Chondrocyte (in vitro differentiated cells): ENCODE measurements at places on chromosomes 7 and 10.
A peak's percentile ranks its signal among the peaks of the same experiment; 100 is the strongest.

- no peaks in the 10 kb centered on the region for H3K27me3 ChIP-seq
- H3K4me1 ChIP-seq, result peaks cover 70% of the 10 kb centered on the region
- peak; percentile 62 for DNase-seq
- H3K4me3 ChIP-seq, result no peak overlapping the region
- peaks cover 41% of the 10 kb centered on the region for H3K36me3 ChIP-seq
These were observed 235.5 kb downstream of the TNS3 start for GRCh38 chr7:47346377-47346914.

DNA sequence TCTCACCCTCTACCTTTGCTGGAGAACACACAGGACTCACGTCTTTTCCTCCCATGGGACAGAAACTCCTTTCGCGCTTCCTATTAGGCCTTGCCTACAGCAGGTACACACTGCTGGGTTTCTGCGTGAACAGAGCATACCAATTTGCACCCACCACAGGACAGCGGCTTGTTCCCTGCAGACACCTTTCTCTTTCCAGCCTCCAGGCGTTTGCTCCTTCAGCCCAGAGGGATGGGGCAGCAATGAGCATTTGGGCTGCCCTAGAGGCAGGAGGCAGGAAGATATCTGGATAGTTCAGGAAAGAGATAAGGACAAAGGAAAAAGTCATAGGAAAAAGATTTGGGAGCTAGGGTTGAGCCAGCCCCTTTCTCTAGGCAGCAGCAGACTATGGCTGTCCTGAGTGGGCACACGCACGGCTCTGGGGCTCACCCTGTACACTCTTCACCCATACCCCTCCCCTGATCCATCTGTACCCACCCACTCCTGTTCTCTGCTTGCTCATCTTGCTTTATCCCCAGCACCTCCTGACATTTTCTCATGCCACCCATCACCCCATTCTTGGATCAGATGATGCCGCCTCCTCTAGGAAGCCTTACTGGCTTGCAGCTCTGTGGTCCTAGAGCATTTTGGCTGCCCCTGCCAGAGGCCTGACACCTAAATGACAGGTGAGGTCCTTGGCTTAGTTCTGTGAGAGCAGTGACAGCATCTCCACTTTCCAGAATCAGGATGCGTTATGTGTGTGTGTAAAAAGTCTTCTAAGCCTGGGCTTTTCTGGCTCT, 40.7 kb upstream of the SPDYE3 start:
- H3K4me1 ChIP-seq, result peaks cover 26% of the 10 kb centered on the region
- H3K4me3 ChIP-seq, result no peak overlapping the region
- H3K27me3 ChIP-seq, result no peaks in the 10 kb centered on the region
- H3K27ac ChIP-seq, result no peak overlapping the region
- peaks cover 4% of the 10 kb centered on the region for H3K36me3 ChIP-seq
- DNase-seq, result no peak

- no peak overlapping the region for H3K27ac ChIP-seq
- no peaks in the 10 kb centered on the region for H3K36me3 ChIP-seq
- no peak for DNase-seq
- H3K4me3 ChIP-seq, result no peak overlapping the region
- H3K4me1 ChIP-seq, result peaks cover 2% of the 10 kb centered on the region
These were observed 35.5 kb downstream of the RPS24 start for GRCh38 chr10:78069151-78069550.

DNA sequence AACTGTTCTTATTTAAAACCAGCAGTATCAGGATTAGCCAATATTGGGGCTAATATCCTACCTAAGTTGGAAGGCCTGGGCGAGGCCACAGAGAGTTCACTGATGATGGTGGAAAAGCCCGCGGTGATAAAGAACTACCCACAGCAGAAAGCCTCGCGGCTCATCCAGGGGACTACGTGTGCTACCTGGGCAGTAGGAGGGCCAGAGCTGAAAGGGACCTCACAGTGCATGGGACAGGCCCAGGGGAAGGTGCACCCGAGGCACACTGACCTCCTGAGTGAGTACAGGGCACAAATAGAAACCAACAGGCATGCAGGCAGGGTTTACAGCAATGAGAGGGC, 1.4 kb downstream of the WDR86 start:
- peak; percentile 55 for DNase-seq
- H3K4me3 ChIP-seq, result no peak overlapping the region
- H3K36me3 ChIP-seq, result peaks cover 1% of the 10 kb centered on the region
- peaks cover 42% of the 10 kb centered on the region for H3K27me3 ChIP-seq
- H3K4me1 ChIP-seq, result peaks cover 16% of the 10 kb centered on the region

GRCh38 chr7:39554583-39555165, 11.5 kb upstream of the YAE1 start:
- H3K36me3 ChIP-seq, result peaks cover 2% of the 10 kb centered on the region
- no peaks in the 10 kb centered on the region for H3K4me1 ChIP-seq
- H3K27ac ChIP-seq, result no peak overlapping the region
- DNase-seq, result no peak
- H3K4me3 ChIP-seq, result no peak overlapping the region
- peaks cover 18% of the 10 kb centered on the region for H3K27me3 ChIP-seq

DNA sequence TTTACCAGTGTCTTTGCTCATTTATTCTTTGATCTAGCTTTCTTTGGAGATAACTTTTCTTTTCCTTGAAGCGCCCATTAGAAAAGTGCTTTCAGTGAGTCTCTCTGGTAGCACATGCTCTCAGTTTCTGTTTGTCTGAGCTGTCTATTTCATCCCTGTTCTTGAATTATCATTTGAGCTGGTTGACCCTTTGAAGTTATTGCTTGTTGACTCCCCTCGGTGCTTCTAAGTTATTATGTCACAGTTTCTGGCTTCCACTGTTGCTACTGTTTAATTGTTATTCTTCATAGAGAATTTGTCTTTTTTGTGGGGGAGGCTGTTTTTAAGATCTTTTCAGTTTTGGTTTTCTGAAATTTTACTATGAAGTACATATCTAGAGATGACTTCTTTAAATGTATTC, 11.4 kb upstream of the PRF1 start:
- no peak overlapping the region for H3K4me3 ChIP-seq
- peaks cover 36% of the 10 kb centered on the region for H3K4me1 ChIP-seq

DNA sequence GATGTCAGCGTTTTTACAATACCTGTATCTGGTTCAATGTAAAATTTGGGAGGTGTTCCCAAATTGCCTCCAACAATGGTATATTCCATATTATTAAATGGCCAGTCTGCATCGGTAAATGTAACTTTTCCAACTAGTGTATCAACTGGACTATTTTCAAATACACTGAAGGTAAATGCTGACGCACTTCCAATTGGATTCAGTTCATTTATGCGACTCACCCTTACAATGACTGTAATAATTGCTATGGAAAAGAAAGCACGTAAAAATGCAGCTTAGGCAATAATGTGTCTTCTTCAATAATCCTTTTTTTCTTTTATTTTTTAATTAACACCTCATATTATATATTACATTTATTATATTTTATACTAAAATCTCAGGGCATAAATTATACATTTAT, 209.1 kb downstream of the HGF start:
- H3K4me1 ChIP-seq, result peaks cover 9% of the 10 kb centered on the region
- H3K27ac ChIP-seq, result no peak overlapping the region
- no peaks in the 10 kb centered on the region for H3K27me3 ChIP-seq
- no peaks in the 10 kb centered on the region for H3K36me3 ChIP-seq
- H3K4me3 ChIP-seq, result no peak overlapping the region
- no peak for DNase-seq

GRCh38 chr10:15738270-15738925, 18.7 kb upstream of the ITGA8 start:
- H3K4me3 ChIP-seq, result no peak overlapping the region
- no peaks in the 10 kb centered on the region for H3K27me3 ChIP-seq
- no peak for DNase-seq
- no peak overlapping the region for H3K27ac ChIP-seq

GRCh38 chr7:3461923-3462322, 160.9 kb downstream of the SDK1 start:
- no peak overlapping the region for H3K4me3 ChIP-seq
- H3K4me1 ChIP-seq, result peaks cover 8% of the 10 kb centered on the region
- DNase-seq, result no peak
- H3K27me3 ChIP-seq, result no peaks in the 10 kb centered on the region
- no peak overlapping the region for H3K27ac ChIP-seq

DNA sequence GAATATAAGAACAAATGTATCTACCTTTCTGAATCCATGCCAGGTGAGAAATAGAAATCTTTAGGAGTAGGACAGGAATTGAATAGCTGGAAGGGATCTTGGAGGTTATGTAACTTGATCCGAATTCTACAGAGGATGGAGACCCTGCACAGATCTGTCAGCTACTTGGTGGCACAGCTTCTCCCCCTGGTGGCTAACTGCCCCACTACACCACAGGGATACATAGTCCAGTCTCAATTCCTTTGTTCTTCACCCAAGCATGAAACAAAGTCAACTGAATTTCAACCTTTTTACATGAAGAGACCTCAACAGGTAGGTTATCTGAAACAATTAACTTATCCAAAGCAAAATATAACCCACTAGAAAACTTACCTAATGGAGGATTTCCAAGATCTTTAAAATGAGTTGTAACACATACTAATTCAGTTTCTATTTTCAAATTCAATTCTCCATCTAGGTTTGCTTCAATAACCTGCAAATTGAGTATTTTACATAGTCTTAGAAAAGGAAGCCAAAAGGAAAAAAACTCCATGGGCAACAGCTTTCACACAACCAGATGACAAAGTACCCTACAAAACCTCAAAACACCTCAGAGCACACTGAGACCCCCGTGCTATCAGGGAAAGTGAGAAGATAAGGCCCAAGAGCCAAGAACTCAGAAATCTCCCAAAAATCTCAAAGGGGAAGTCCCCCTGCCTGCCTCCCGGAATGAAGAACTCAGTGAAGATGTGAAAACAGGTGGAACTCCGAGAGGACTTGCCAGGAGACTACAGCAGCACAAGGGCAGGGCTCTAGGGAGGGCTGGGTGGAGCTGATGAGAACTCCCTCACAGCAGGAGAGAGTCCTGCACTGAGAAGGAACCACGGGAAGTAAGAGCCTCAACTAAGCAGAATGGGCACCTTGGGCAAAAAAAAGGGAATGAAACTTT, 10.3 kb downstream of the HUS1 start:
- H3K4me1 ChIP-seq, result peaks cover 33% of the 10 kb centered on the region
- H3K27me3 ChIP-seq, result no peaks in the 10 kb centered on the region
- H3K4me3 ChIP-seq, result no peak overlapping the region
- no peak for DNase-seq
- peak overlapping the region; percentile 24 for H3K27ac ChIP-seq

- no peak overlapping the region for H3K4me3 ChIP-seq
- DNase-seq, result no peak
- H3K36me3 ChIP-seq, result no peaks in the 10 kb centered on the region
- H3K4me1 ChIP-seq, result peaks cover 24% of the 10 kb centered on the region
These were observed 40.5 kb downstream of the MTPN start for GRCh38 chr7:135936497-135937217.

DNA sequence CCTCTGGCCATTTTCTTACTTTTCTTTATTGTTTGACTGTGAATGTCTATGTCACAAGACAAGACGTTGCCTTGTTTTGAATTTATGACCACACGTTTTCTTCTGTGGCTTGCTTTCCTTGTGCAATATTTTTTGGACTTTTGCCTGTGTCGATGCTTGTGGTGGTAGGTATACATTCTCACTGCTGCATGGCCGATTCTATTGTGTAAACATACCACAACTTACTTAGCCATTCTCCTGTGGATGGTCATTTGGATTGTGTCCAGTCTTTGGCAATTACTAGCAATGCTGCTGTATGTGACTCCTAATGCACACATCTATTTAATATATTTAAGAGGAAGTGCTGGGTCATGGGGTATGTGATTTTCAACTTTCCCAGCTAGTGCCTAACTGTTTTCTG, 18.0 kb upstream of the DLG5 start:
- DNase-seq, result no peak
- H3K4me1 ChIP-seq, result peaks cover 50% of the 10 kb centered on the region
- no peaks in the 10 kb centered on the region for H3K27me3 ChIP-seq
- H3K36me3 ChIP-seq, result no peaks in the 10 kb centered on the region

GRCh38 chr7:94431619-94432280, 37.1 kb downstream of the COL1A2 start:
- no peak overlapping the region for H3K4me3 ChIP-seq
- H3K27ac ChIP-seq, result peak overlapping the region; percentile 49
- H3K4me1 ChIP-seq, result peaks cover 43% of the 10 kb centered on the region
- DNase-seq, result no peak
- H3K36me3 ChIP-seq, result peaks cover 36% of the 10 kb centered on the region
- H3K27me3 ChIP-seq, result no peaks in the 10 kb centered on the region

DNA sequence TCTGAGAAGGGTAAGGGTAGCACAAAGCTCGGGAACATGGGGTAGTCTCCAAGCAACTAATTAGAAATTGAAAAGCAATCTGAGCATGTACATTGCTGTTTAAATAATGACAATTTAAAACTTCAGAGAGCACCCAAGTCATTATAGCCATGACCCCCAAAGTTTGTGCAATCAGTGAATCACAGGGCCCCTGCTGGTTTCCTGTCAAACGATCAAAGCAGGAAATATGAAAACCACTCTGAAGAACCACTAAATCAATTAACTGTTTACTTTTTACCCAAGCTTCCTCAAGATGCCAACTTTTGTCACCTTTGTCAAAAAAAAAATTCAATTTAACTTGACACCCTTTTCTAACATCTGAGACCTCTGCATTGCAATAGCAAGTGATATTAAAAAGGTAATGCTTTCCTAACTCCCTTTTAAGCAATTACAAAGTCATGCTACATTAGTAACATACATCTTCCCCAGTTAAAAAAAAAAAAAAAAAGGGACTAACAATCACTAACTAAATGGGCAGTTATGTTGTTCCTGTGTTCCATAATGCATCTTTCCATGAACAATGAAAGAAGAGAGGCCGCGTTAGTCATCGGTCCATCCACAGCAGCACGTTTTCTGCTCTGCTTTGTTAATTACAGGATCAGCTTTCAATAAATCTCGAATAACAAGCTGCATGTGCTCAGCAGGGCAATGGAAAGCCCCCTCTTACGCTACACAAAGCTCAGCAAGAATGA, 80.6 kb downstream of the ETV1 start:
- H3K27ac ChIP-seq, result no peak overlapping the region
- no peaks in the 10 kb centered on the region for H3K27me3 ChIP-seq
- no peak overlapping the region for H3K4me3 ChIP-seq
- H3K36me3 ChIP-seq, result no peaks in the 10 kb centered on the region

DNA sequence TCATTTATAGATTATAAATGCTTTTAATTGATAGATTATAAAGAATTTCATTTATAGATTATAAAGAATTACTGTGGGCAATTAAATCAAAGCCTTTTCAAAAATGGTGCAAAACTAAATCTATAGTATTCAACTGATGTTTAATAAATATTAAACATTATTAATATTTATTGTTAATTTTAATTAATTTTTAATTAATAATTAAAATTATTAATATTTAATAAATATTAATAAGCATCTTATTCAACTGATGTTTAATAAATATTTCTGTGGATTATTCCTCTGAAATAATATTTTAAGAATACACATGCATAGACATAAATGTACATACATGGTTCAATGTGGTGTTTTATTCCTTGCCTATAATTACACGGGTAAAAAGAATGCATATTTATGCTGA, 346.8 kb downstream of the PCDH15 start:
- no peak overlapping the region for H3K27ac ChIP-seq
- no peaks in the 10 kb centered on the region for H3K36me3 ChIP-seq
- no peak overlapping the region for H3K4me3 ChIP-seq
- no peak for DNase-seq
- no peaks in the 10 kb centered on the region for H3K4me1 ChIP-seq
